Stimulated activated CD8-positive, alpha-beta memory T cell treated with anti-CD3 and anti-CD28 coated beads, Interleukin-2, amount 100 ng/mL, for 1 hour (primary cell): ENCODE measurements at places on chromosomes 7 and 10.

DNA sequence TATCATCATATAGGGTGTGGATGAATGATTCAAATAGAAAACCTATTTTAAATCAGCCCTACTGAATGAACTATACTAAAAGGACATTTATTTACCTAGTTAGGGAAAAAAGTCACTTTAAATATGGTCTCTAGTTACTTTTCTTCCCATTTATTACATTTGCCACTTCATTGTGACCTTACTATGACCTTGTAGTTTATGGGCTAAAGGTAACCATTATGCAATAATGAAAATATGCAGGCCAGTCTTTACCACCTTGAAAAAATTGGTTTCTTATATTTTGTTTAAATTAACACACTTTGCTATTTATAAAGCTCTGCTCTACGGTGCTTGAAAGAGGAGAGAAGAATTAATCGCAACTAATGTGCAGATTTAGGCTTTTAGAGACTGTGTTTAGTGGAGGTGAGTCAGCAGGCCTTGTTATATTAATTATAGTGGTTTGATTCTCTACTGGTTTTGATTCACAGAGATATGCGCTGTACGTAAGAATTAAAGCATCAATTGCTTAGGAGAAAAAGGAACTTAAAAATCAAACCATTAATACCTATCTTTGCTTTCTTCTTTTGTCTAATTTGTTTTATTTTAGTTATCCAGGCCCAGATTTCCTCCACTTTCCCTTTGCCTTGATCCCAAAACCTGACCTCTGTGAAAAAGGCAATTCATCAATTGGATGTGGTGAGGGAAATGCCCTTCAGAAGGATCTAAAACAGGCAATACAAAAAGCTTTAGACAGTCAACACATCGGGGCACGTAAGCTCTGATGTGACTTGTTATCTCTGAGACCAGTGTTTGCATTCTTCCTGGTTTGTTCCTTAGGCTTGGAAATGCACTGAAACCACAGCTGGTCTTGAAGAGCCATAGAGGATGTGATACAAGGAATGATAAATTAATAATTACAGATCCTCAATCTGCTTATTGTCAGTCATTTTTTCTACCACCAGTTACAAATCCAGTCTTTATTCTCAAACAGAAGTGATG lies 141.2 kb upstream of the HDAC9 start:
- DNase-seq, result no peak

GRCh38 chr7:97014145-97014750 lies 8.9 kb downstream of the DLX6 start:
- DNase-seq, result no peak

GRCh38 chr7:613442-614140 lies 93.9 kb upstream of the PDGFA start:
- no peak for DNase-seq

GRCh38 chr10:72704117-72704516 lies 12.2 kb downstream of the MCU start:
- no peak for DNase-seq

- DNase-seq, result no peak
Measured at GRCh38 chr7:1936531-1937251, 266.6 kb downstream of the ELFN1 start.

GRCh38 chr7:115976651-115977050 lies 53.9 kb downstream of the TFEC start:
- no peak for DNase-seq

DNA sequence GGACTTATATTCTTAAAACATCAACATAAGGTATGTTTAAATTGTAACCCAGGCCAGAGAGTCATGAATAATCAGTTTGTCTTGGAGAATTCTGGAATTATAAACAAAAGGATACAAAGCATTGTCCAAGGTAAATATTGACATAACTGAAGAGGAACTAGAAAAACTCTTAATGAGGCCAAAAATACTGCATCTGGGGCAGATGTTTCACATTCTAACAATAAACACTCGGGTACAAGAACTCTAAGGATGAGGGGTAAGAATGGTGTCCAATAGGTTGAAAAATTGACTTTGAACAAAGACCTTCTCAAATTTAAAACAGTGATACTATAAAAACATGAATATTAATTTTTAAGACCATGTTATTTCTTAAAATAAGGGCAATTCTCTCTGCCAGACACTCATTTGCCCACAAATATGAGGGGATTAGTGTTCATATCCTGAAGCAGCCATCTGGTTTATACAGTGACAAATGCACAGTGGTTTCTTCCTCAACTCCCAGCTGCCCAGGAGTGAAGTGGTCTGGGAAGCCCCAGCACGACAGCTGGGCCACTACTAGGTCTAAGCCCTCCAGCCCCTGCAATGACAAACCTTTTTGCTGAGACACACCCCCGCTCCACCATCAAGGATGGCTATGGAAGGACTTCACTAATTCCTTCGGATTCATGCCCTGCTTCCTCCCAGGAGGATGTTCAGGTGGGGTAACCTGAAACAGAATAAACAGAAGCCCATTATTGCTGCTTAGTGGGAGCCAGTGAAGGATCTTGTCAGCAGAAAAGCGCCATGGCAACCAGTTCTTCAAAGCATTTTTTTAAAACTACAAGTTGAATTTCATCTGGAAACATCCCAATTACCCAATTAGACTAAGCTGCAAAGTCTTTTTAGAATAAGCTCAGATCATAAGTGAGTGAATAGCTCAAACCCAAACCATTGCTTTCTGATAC lies 107.5 kb upstream of the ARID5B start:
- DNase-seq, result no peak

DNA sequence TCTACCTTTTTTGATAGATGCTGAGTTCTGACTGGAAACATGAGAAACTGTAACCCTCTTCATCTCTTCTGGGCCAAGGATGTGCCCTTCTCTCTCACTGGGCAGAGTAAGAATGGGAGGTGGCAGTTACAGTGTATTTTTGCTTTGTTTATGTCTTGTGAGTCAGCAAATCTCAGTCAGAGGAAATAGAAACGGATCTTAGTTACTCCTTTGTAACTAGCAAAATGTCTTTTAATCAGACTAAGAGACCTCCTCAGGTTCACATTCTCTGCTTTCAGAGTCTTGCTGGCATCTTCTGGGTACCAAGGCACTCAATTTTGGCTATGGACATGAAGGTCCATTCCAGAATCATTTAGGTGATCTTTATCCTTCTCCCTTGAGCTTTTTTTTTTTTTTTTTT lies 70.9 kb downstream of the HHEX start:
- no peak for DNase-seq

GRCh38 chr7:158955146-158955870 lies 99.0 kb downstream of the DYNC2I1 start:
- no peak for DNase-seq

DNA sequence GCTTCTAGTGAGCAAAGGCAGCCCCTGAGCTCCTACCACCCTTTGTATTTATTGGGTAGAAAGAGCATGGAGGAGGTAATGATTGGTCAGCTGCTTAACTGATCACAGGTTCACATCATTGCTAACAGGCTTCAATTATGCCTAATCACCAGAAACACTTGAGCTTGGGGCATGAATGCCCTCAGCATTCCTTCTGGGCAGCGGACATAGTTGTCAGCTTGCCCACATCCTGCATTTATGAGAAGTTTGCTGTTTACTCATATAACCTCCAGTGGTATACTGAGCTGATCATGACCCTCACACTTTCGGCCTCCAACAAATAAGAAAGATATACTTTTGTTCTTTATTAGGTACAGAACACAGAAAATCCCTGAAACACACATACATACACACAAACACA lies 140.3 kb upstream of the ODAD2 start:
- no peak for DNase-seq

DNA sequence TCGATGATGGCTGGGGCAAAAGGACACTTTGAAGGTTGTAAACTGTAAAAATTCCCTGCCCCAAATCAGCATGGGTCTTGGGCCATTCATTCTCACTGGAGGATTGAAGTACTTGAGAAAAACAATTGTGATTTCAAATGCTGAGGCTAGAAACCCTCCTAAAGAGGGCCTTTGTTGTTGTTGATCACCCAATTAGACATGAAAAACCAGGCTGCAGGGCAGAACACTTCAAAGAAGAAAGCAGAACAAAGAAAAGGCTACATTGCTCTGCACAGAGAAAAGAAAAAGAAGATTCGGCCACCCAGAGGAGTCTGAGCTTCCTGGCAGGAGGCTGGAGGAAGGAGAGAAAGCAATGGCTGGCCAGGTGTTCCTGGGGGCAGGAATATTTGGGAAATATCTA lies 143.1 kb downstream of the NPY start:
- DNase-seq, result no peak

GRCh38 chr10:102275343-102275742 lies 30.0 kb downstream of the GBF1 start:
- DNase-seq, result no peak

DNA sequence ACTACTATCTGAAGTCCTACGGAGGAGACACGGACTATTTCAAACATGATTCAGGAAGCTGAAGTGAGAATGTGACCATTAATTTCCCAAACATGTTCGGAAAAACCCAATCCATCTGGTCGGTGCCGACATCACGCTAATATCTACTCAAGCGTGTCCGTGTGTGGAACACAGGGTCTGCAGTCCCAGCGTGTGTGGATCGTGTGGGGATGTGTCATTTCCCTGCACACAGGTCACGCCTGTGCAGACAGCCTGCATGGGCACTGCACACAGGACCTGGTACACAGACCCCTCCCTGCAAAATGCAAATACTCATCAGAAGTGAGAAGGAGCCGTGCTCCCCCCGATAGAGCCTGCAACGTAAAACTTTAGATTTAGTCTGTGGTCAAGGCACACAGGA lies 57.8 kb downstream of the CARD11 start:
- no peak for DNase-seq

DNA sequence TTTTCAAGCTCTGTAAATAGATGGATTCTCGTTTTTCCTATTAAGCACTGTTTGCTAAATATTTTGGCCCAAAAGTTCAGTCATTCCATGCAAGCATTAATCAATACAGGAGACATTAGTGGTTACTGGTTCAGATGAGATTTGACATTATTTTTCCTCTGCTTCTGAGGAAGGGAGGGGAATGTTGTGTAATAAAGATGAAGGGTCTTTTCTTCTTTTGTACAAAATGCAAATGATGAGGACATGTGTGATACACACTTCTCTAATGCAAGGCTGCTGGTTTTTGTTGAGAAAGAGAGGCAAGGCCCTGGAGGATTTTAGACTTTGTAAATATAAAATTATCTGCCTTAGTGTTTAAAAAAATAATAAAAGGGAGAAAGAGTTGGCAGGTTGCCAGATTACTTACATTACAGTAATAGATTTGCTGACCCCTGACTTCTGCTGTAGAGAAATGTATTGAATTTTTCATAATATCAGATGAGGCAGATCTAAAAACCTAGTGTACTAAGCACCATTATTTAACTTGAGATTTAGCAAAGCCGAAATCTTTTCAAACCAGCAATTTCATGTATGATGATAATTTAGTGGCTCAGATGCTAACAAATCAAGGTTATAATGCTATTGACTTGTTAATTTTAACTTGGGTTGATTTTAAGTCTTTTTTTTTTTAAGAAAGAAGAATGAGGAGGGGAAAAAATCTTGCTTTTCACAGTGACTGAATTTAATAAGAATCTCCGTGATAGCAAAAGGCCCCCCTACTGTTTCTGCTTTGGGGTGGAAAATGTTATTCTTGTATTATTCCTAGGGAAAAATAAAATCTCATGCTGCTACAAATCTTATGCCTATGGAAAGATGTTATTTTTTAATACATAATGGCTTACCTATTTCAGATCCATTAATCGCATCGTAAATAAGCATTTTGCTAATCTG lies 180.1 kb downstream of the ARID5B start:
- no peak for DNase-seq

DNA sequence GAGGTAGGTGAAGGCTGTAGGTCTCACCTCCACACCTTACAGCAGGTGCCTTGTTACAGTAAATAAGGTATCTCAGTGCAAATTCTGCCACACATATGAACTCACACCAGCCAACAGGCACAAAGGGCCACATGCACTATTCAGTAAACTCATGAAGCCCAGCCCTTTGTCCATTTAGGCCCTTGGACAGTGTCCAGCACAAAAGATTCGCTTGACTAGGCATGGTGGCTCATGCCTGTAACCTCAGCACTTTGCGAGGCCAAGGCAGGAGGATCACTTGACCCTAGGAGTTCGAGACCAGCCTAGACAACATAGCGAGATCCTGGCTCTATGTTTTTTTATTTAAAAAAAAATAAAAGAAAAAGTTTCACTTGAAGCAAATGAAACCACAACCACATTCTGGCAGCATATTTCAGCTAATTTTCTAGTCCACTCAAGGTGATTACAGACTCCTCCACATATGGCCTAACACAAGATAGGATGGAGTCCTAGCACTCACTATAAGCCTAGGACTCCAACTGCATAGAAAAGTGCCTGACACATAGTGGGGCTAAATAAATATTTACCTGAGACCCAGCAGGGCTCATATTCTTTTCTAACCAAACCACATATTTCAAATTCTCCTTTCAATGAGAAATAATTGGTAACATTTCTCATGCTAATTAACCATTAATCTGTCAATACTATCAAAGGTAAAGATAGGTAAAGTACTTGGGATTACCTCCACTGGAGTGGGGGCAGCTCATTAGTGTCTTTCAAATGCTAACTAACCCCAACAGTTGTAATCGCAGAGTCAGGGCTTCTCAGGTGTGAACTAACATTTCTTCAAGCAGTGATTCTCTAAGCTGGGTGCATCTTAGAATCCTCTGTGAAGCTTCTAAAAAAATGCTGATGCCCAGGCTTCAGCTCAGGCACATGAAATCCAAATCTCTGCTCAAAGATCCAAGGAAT lies 4.5 kb upstream of the ANKRD1 start:
- no peak for DNase-seq

DNA sequence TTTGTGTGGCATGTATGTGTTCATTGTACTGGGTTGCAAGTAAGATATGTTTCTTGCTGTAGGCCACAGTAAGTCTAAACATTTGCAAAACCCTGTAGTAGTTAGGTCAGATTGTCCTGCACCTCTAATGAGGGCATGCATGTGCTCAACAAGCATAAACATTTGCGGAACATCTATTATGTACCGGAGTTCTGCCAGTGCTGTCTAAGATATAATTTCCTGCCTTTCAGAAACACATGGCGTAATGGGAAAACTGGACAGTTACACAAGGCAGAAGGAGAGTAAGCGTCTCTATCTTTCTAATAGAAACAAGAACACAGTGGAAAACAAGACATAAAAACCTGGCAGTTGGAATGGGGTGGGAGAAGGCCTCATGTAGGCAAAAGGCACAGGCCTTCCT lies 2.8 kb downstream of the ABCB8 start:
- DNase-seq, result no peak
